ENCODE measurements at places on chromosomes 16 and 17. TPM values are rescaled to one million over a fixed set of nuclear protein-coding genes. Genes with fewer than 3 reads are reported as not detected.
A peak's percentile ranks its signal among the peaks of the same experiment; 100 is the strongest.

DNA sequence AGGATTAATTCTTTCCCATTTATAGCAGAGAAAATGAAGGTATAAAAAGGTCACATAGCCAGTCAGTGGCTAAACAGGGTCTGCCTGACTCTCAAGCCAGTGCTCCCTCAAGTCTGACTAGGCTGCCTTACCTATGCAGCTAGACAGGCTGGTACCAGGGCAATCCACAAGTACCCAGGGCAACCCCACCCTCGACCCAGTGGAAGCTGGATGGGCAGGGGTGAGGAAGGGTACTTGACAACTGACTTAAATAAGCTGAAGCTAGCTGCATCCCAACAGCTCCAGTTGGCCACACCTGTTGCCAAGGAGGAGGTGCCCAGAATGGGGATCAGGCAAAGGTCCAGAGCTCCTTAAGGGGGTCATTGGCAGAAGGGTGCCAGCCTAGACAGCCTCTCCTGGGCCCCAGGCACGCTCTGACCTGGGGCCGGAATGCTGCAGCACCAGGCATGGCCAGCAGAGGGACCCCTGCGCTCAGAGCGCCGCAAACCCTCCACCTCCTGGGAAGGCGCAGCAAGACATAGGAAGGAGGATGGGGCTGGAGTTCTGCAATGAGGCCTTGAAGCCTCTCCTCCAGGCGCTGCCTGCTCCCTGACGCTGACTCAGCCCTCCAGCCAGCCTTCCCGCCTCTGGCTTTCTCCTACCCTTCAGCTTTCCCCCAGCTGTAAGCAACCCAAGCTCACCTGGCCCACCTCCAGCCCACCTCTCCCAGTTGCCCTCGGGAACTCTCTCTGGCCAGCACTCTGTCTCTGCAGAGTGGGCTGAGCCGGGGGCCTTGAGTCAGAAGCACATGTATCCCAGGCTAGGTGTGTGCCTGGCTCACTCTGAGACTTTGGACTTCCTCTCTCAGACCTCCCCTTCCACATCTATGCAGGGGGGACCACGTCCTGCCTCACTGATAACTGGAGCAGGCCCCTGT, 28.8 kb downstream of the MPP2 start:
- peak; percentile 54 for DNase-seq

GRCh38 chr17:16875662-16876061, 96.3 kb downstream of the TNFRSF13B start:
- no peak for DNase-seq

DNA sequence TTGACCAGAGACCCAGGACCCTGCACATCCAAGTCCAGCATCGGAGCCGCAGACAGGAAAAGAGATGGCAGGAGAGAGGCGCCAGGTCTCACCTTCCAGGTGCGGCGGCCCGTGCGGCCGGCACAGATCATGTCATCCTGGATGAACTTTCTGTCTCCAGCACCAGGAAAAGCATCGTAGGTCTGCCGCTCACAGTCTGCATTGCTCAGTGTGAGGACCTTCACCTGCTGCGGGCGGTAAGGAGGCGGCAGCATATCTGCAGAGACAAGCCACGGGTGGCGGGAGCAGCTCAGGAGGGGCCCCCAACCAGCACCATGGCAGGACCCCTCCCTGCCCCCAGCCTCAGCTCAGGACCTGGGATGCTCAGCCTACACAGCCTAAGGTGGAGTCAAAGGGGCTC, 17.9 kb downstream of the TPSD1 start:
- no peak for DNase-seq

The NEUROD2 gene
- total RNA-seq: not detected

The KRTAP3-2 gene
- total RNA-seq: not detected
